Adrenal gland (tissue), 19 donors: ENCODE measurements at places on chromosomes 5 and 9. TPM values are rescaled to one million over a fixed set of nuclear protein-coding genes. Genes with fewer than 3 reads are reported as not detected.

Gene LRRTM2
- total RNA-seq, result not detected

Gene CYLC2
- total RNA-seq, result not detected

Gene FKBP15
- 36.7 TPM for total RNA-seq

Gene FAT2
- not detected for total RNA-seq

Gene C5orf52
- total RNA-seq, result not detected

Gene SOHLH1
- not detected for total RNA-seq

Gene NME5
- total RNA-seq, result 8.1 TPM

Gene AGPAT2
- total RNA-seq, result 55.4 TPM

Gene CAVIN4
- 0.28 TPM for total RNA-seq

Gene EDIL3
- total RNA-seq, result 8.7 TPM
